BJ (cell line): ENCODE measurements at places on chromosomes 5 and 9. TPM values are rescaled to one million over a fixed set of nuclear protein-coding genes. Genes with fewer than 3 reads are reported as not detected.

GMCL2 gene
- not detected in 2 replicates for polyA plus RNA-seq

ABO gene
- polyA plus RNA-seq = not detected in 2 replicates

PCDH12 gene
- 0.01 TPM in 1 of 2 replicates, not detected in the other for polyA plus RNA-seq

DNA sequence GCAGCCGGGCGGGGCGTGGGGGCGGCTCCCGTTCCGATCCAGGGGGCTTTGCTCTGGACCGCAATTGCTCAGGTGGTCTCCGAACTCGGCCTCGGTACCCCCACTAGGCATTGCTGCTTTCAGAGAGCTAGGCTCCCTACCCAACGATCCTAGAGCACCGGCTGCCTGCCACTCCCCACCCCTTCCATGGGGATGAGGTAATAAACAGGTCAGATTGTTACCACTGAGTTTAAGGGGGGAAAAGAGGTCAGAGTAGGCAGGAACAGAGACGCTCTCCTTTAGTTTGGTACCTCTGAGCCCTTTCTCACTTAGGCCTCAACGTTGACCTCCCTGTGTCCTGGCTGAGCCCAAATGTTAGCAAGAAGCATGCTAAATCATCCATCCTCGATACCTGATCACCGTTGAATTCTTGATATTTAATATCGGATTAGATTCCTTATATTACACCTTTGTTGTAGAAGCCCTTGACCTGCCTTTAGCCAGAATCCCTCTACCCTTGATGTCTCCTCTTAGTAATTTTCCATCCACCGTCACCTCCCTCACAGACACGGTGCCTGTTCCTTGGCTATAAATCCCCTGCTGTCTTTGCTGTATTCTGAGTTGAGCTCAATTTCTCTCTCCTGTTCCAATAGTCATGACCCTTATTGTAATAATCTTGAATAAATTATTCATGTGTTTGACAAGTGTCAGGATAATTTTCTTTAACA is 588 bp upstream of the PLPP1 start:
- DNase-seq = no peak

ALDOB gene
- polyA plus RNA-seq = not detected in 2 replicates

GRCh38 chr9:27400334-27400880 is 103.5 kb upstream of the EQTN start:
- no peak for DNase-seq

DNA sequence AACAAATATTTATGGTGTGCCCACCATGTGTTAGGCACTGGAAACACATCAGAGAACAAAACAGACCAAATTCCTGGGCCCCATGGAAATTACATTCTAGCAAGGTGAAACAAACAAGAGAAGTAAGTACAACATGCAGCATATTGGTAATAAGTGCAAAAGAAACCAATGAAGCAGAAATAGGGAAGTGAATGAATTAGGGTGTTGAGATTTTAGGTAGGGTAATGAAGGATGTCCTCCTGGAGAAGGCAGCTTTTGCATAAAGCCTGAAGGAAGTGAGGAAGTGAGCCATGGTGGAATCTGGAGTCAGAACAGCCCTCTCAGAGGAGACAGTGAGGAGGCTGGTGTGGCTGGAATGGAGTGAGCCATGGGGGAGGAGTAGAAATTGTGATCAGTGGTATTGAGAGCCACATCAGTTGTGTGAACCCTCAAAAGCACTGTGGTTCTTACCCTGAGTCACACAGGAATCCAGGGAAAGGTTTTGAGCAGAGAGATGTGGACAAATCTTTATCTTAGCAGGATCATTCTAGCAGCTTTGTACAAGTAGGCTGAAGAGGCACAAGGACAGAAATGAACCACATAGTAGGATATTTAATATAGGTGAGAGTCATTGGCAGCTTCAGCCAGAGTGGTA is 52.7 kb upstream of the ARL15 start:
- no peak for DNase-seq

- no peak for DNase-seq
Measured at GRCh38 chr5:4418084-4418483, 722.0 kb upstream of the ADAMTS16 start.

DNA sequence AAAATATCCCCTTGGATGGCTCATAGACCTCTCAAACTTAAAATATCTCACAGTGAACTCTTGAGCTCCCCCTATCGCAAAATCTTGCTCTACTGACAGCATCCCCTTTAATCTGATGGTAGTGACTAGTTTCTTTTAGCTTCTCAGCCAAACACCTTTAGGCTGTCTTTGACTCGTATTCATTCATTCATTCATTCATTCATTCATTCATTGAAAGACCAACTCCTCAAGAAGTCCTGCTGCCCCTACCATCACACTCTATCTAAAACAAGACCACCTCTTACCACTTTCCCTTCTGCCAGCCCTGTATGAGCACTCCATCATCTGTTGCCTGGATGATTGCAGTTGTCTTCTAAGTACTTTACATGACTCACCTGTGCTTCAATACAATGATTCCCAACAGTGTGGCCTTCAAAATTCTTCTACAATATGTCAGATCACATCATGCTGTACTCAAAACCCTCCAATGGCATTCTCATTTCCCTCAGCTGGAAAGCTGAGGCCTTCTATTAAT is 46.8 kb downstream of the ITGA2 start:
- no peak for DNase-seq

DNA sequence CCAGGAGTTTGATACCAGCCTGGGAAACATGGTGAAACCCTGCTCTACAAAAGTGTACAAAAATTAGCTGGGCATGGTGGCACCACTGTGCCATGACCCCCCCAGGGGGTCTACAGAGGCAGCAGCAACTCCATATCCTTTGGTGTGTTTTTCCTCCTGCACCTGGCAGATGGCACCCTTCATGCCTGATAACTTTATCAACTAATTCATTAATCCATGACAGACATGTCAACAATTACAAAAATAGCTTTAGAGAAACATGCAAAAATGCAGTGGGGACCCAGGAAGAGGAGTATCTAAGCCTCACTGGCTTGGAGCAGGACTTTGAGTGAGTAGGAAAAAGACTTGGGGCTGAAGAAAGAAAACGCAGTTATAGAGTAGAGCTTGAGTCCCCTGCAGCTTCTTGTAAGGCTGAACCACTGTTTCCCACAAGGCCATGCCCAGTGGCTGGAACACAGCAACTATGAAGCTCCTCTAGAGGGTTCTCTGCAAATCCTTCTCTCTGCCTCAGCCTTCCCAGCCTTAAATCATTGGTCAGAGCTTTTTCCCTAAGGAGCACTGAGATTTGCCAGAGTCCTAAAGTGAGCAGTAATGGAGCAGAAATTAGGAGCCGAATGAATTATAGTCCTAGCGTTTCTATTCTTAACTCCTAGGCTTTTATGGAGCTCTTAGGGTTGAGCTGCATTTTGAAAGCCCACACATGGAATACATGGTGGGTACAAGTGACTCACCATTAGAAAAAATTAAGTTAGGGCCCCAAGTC is 25.5 kb upstream of the B4GALT1 start:
- DNase-seq = no peak

RNF208 gene
- polyA plus RNA-seq = 0.26 and 0.39 TPM in 2 replicates

DNA sequence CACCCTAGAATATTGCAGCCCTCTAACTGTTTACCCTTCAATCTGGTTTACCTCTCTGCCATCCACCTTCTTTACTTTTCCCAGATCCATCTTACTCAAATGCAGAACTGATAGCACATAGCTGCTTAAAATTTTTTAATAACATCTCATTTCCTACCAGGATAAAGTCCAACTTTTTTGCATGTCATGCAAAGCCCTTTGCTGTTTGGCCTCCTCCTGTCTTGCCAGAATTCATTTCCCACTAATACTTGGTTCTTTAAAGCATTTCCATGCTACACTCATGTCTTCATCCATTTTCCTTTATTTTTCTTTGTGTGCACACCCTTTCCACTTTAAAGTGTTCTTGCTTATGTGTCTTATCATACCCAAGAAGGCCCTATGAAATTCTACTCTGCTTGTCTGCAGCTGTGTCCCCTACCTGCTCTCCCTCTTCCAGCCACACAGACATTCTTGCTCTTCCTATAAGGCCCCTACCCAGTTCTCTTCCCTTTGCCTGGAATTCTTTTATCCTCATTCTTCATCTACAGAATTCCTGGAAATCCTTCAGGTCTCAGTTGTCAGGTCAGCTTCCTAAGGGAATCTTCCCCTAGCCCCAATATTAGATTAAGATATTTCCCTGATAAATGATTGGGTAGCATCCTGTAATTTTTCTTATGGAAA is 50.3 kb downstream of the TLE4 start:
- DNase-seq = no peak

ANGPTL2 gene
- polyA plus RNA-seq = 39.7 and 47.0 TPM in 2 replicates

ZNF366 gene
- not detected in 2 replicates for polyA plus RNA-seq
